A172 (cell line): ENCODE measurements at places on chromosomes 2 and 18.

DNA sequence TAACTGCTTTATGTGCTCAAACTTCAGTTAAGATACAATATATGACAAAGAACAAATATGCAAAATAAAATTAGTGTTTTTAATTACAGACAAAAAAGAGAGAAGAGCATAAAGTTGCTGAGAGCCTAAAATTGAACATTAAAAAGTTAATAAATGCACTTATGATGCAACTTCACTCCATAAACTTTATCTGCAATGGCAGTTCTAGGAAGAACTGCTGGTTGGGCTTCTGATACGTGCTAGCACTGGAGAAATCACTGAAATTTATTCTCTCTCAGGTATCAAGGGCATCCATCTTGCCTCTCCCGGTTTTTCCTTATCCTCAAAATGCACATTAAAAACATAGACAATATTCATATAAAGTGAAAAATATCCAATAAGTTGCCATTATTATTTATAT lies 35.7 kb downstream of the MYO3B start:
- no peak for DNase-seq

- no peak for DNase-seq
Observed at GRCh38 chr2:236636714-236637470, 67.3 kb downstream of the ACKR3 start.

GRCh38 chr18:51068105-51068504 lies 38.1 kb downstream of the SMAD4 start:
- peak; percentile 38 for DNase-seq

DNA sequence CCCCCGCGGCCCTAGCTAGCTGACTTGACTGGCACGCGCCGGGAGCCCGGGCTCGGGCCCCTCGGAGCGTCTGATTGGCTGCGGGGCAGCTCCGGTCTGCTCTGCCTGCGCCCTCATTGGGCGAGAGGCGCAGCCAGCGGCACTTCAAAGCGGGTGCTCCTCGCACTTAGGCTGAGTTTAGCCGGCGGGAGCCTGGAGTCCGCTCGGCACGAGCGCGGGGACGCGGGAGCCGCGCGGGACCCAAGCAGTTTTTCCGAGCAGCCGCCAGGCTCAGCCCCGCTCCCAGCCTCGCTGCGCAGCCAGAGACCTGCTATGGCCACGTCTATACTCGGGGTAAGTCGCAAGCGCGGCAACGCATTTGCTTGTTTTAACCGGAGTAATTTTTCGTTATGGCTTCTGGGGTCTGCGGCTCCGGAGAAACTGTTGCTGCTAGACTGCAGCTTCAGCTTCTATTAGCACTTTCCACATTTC lies at the start of gene SP9:
Gene SP9 (plus strand): TSS at position 174 of the 471 bp plus-strand sequence. CDS start 139 bp downstream, at position 313.
- peak; percentile 48 for DNase-seq

- no peak for DNase-seq
Observed at GRCh38 chr18:45384962-45385315, 230.3 kb upstream of the SLC14A2 start.

DNA sequence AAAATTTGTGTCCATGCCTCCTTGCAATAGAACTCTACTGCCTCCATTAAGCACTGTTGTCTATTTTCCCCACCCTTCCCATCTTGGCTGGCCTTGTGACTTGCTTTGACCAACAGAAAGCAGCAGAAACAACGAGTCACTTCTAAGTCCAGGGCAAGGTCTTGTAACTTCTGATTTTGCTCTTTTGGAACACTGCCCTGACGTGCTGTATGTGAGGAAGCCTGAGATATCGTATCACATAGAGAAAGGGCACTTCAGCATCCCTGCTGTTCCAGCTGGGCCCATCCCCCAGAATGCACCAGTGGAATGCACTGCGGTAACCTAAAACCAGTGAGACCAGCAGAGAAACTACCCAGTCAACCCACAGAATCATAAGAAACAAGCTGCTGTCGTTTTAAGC lies 28.1 kb downstream of the NCKAP1 start:
- peak; percentile 78 for DNase-seq

DNA sequence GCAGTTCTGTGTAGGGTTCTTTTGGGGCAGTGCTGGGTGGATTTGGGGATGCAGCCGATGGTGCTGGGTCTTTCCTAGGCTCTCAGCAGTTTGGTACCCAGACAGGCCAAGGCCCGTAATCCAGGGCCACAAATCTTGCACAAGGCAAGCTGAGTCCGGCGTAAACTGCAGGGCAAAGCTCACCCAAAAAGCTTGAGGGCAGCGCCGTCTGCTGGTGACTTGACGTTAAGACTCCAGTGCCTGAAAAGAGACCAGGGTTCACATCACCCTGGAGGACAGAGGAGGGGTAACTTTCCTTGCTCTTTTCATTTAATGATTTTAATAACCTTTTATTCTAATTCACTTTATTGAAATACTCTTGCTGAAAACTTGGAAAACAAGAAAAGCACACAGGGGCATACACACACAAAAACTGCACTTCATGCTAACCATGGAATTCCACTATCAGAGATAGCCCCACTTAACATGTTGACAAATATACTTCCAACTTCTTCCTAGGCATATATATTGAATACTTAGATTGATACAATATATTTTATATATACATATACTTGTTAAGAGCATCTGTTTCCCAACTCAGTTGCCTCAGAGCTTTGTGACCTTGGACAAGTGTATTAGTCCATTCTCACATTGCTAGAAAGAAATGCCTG lies 38.9 kb downstream of the CNGA3 start:
- peak; percentile 71 for DNase-seq

DNA sequence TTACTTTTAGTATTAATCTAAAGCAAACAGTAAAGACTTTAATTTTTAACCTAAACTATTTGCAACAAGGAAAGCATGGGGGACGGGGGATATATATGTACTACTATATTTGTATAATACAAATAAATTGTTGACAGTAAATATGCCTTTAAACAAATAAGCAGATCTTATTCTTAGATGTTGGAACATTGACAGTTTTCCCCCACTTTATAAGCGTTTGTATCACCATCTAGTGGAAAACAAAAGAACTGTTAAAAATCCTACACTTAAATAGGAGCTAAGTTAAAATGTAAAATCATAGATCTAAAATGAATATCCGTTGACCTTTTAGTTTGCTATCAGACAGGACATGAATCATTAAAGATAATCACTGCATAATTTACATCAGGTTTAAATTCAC lies 50.0 kb downstream of the RBBP8 start:
- DNase-seq, result peak; percentile 21

GRCh38 chr2:101614127-101614759 lies 83.3 kb upstream of the MAP4K4 start:
- no peak for DNase-seq

DNA sequence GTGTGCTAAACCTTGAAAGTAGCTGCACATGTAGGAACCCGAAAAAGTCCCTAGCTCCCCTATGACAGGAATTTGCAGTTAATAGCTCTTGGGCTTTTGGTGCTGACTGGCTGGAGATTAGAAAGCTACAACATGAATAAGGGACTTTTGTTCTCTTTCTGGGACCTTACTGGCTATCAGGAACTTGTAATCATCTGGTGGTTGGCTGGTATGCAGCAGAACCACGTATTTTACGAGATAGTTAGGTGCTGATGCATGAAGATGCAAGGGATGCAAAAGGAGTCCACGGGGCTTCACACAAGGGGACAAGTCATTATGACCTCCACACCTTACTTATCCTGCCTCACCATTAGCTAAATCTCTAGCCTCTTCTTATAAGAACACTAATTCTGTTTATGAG lies 190.2 kb upstream of the NRXN1 start:
- DNase-seq, result no peak
